ENCODE measurements at places on chromosomes 4 and X.

DNA sequence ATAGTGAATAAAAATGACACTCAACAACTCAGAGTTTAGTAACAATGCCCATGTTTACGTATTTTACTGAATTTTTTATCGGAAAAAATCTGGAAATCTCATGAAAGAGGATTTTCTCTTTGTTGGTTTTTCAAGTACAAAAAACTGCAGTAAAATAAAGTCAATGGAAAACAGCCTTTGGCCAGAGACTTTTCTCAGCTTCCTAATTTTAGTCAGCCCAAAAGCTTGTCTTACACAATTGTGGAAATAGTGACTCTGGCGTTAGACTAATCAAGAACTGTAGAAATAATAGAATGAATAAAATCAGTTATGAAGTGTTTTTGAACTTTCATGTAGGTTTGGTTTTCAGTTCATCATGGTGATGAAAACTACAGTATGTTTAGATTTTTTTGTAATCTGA lies 234.7 kb downstream of the DKK2 start:
- DNase-seq: no peak

DNA sequence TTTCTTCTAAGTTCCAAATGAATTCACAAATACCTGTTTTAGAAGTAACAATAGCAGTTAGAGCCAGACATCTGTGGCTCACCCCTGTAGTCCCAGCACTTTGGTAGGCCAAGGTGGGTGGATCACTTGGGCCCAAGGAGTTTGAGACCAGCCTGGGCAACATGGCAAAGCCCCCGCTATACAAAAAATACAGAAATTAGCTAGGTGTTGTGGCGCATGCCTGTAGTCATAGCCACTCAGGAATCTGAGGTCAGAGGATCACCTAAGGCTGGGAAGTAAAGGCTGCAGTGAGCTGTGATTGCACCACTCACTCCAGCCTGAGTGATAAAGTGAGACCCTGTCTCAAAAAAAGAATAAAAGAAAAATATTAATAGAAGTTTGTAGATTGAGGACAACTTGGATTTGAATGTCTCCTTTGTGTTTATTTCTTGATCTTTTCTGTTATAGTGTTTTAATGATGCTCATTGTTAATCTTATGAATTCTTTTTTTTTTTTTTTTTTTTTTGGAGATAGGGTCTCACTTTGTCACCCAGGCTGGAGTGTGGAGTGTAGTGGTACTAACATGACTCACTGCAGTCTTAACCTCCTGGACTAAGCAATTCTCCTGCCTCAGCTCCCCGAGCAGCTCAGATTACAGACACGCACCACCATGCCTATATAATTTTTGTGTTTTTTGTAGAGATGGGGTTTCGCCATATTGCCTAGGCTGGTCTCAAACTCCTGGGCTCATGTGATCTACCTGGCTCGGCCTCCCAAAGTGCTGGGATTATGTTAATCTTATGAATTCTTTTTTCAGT lies 30.7 kb upstream of the RAPGEF2 start:
- no peak for DNase-seq

DNA sequence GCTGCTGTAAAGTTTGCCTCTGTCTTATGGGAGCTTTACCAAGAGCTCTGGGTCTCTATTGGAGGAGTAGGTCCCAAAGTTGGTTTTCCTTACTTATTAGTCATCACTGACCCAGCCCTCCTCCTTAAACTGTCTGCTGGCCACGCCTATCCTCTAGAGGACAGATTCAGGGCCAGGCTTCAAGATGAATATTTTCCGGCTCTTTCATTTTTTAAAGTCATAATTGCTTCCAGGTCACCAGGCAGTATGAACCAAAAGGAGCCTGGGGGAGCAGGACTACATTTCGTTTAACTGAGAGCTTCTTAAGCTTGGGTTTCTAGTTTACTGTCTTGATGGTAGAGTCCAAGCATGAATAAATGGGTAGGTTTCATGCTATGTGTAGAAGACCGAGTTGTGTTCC lies 13.7 kb downstream of the BCORL1 start:
- DNase-seq: no peak

- DNase-seq: no peak
Measured at GRCh38 chrX:1325515-1326116, 11.0 kb upstream of the IL3RA start.

- DNase-seq: no peak
Measured at GRCh38 chrX:19195243-19195610, 73.0 kb upstream of the ADGRG2 start.

DNA sequence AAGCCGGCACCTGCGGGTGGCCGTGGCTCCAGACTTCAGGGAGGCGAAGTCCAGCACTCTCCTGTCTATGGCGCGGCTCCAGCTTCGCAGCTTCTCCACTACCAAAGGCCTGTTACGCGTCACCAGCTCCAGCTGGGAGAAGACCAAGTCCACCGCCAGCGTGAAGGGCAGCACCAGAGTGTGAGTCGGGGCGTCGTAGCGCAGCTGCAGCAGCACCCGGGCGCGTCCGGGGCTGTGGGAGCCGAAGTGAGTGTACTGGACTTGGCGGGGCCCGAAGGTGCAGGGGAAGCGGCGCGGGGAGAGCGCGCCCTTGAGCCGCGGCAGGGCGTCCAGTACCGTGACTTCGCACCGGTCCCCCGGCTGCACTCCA lies 444 bp downstream of the FREM3 start:
- DNase-seq: no peak

GRCh38 chrX:2542826-2543521 lies 42.2 kb upstream of the DHRSX start:
- no peak for DNase-seq

DNA sequence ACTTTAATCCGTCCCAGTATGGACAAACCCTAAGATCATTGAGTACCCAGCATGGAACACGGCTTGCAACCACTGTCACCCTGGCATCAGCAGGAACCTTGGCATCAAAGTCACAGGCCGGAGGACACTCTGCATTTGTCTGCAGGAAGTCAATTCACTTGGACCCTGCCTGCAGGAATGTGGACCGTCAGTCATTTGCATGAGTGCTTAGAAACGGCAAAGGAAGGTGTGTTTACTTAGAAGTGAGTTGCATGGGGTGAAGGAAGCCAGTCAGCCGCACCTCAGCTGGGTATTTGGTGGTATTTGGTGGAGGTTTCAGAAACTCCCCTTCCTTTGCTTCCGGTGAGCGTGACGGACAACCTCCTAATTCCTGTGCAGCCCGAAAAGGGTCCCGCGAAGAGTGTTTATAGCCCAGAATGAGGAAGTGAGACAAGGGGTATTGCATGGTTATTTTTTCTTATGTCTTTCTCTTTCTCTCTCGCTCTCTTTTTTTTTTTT lies 15.5 kb downstream of the P2RY8 start:
- DNase-seq: no peak

GRCh38 chr4:74654230-74654681 lies 140.1 kb downstream of the BTC start:
- no peak for DNase-seq

DNA sequence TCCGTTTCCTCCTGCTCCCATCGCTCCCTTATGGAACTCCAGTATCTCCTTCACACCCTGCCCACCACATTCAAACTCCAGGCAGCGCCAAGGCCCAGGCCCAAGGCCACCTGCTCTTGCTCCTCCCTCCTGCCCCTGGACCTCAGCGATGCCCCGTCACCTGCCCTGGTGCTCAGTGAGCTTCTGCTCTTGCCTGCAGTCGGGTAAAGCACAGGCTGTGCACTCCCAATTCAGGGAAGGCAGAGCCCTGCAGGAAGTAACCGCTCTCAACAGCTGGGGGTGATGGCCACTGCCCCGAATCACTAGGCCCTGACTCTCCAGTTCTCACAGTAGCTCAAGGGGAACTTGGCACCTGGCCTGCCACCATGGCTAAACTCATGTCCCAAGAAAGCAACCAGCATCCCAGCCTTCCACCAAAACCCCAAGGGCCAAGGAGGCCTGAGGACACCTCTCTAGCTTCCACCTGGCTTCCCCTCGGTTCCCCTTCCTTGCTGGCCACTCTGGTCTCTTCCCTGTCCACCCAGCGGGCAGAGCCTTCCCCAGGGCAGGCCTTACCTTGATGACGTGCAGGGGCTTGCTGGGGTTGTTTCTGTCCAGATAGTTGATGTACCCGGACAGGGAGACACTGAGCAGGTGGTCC lies 29.3 kb downstream of the WDR1 start:
- no peak for DNase-seq

DNA sequence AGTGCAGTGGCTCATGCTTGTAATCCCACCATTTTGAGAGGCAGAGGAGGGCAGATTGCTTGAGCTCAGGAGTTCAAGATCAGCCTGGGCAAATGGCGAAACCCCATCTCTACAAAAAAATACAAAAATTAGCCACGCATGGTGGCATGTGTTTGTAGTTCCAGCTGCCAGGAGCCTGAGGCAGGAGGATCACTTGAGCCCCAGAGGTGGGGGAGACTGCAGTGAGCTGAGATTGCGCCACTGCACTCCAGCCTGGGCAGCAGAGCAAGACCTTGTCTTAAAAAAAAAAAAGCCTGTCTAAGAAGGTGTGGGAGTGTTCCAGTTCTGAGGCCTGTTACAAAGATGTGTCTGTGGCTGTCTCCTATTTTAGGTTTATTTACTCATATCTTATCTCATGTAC lies 38.0 kb downstream of the PI4K2B start:
- no peak for DNase-seq

Measured in NCI-H1417 treated with DMSO at 0.1 percent for 48 hours (cell line).